ENCODE measurements at places on chromosomes 5 and 9. TPM values are rescaled to one million over a fixed set of nuclear protein-coding genes. Genes with fewer than 3 reads are reported as not detected.
A peak's percentile ranks its signal among the peaks of the same experiment; 100 is the strongest.

Gene COL5A1
- total RNA-seq, result not detected

Gene SHROOM1
- 2.5 TPM for total RNA-seq

DNA sequence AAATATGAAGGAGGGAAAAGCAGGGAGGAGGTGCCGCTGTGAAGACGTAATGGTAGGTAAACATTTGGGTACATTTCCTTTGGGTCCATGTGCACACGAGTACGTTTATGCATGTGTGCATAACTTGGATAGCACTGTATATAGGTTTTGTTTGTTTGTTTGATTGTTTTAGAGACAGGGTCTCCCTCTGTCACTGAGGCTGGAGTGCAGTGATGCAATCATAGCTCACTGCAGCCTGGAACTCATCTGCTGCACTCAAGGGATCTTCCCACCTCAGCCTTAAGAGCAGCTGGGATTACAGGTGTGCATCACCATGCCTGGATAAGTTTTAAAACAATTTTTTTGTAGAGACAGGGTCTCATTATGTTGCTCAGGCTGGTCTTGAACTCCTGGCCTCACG is 94.0 kb downstream of the THBS4 start:
- peaks cover 18% of the 10 kb centered on the region for H3K4me1 ChIP-seq
- H3K4me3 ChIP-seq, result no peak overlapping the region
- no peaks in the 10 kb centered on the region for H3K36me3 ChIP-seq
- no peak overlapping the region for H3K27ac ChIP-seq

DNA sequence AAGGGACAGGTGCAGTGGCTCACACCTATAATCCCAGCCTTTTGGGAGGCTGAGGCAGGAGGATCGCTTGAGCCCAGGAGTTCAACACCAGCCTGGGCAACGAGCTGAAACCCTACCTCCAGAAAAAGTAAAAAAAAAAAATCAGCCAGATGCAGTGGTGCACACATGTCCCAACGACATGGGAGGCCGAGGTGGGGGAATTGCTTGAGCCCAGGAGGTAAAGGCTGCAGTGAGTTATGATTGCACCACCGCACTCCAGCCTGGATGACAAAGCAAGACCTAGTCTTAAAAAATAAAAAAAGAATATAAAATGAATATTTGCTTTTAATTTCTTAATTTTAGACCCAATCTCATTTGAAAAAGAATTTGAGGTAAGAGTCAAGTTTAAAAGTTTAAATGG is 143.5 kb downstream of the LPAR1 start:
- H3K27me3 ChIP-seq, result no peaks in the 10 kb centered on the region
- no peak overlapping the region for H3K4me3 ChIP-seq
- H3K27ac ChIP-seq, result no peak overlapping the region
- no peaks in the 10 kb centered on the region for H3K36me3 ChIP-seq
- DNase-seq, result no peak
- H3K4me1 ChIP-seq, result no peaks in the 10 kb centered on the region

Gene WHRN
- total RNA-seq, result 95.7 TPM

DNA sequence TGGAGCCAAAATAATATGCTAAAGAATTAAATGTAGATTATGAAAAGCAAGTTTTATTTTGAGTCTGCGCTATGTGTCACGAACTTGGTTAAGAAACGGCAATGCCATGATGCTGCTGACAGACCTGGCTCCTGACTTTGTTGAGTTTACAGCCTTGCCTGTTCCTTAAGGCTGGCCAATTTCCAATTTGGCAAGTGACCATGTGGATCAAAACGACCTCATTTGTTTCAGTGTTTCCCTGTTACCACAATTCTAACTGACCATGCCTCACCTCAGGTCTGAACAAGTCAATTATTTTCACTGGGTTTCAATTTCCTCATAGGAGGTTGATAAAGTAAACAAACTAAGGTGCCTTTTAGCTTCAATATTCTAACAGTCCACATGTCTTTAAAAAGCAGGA is 461.4 kb downstream of the ZNF608 start:
- H3K4me1 ChIP-seq, result no peaks in the 10 kb centered on the region
- no peak overlapping the region for H3K4me3 ChIP-seq
- H3K27ac ChIP-seq, result no peak overlapping the region
- H3K36me3 ChIP-seq, result no peaks in the 10 kb centered on the region

- no peak overlapping the region for H3K4me3 ChIP-seq
- peaks cover 4% of the 10 kb centered on the region for H3K36me3 ChIP-seq
- no peaks in the 10 kb centered on the region for H3K27me3 ChIP-seq
- DNase-seq, result no peak
- H3K27ac ChIP-seq, result no peak overlapping the region
Observed at GRCh38 chr5:109704282-109704952, 14.7 kb downstream of the MAN2A1 start.

- DNase-seq, result no peak
- H3K4me1 ChIP-seq, result no peaks in the 10 kb centered on the region
- H3K36me3 ChIP-seq, result no peaks in the 10 kb centered on the region
Observed at GRCh38 chr5:99973779-99974178, 561.4 kb upstream of the FAM174A start.

DNA sequence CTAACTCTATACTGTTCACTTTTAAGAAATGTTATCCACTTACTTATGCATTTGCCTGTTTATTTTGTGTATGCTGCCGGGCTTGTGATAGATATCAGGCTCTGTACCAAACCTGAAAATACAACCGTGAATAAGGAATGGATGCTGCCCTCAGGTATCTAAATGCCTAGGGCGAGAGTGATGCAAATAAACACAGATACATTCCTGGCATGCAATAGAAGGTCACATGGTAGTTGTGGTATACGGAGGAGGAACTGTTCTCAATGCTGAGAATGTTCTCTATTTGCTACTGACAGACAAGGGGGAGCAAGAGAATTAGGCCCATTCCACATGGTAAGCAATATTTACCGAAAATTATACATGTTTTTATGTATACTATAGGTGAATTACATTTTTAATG is 227.8 kb downstream of the ICE1 start:
- H3K4me3 ChIP-seq, result no peak overlapping the region
- H3K4me1 ChIP-seq, result no peaks in the 10 kb centered on the region
- no peak overlapping the region for H3K27ac ChIP-seq
- no peaks in the 10 kb centered on the region for H3K36me3 ChIP-seq
- DNase-seq, result no peak

DNA sequence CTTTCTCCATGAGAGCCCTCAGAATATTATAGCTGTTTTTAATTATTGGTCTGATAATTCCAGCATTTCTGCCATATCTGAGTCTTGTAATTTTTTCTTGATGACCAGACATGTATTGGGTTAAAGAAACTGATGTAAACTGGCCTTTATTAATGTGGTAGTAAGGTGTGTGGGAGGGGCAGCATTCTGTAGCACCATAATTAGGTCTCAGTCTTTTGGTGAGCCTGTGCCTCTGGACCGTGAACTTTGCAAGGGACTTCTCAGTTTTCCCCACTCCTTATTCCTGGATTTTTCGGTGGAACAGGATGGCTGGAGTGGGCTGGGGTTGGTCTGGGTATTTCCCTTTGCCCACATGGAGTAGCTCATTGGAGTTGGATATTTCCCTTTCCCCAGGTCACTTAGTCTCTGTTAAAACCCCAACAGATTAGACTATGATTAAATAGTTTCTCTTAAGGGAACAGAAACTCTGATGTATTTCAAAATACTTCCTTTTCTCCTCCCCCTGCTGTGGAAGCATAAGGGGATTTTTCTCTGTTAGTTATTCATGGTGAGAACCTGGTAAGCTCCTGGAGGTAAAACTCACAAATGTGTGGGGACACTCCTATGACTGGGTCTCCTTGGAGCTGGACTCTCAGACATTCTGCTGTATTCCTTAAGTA is 52.4 kb downstream of the FSD1L start:
- H3K36me3 ChIP-seq, result no peaks in the 10 kb centered on the region
- peaks cover 14% of the 10 kb centered on the region for H3K4me1 ChIP-seq
- peak; percentile 60 for DNase-seq
- no peak overlapping the region for H3K4me3 ChIP-seq

Gene ZNF454
- total RNA-seq, result 0.22 TPM

Gene FRRS1L
- not detected for total RNA-seq

- peak overlapping the region; percentile 97 for H3K27ac ChIP-seq
- DNase-seq, result no peak
- peaks cover 19% of the 10 kb centered on the region for H3K4me1 ChIP-seq
- no peaks in the 10 kb centered on the region for H3K27me3 ChIP-seq
- no peaks in the 10 kb centered on the region for H3K36me3 ChIP-seq
Observed at GRCh38 chr9:27572061-27572460, 1.2 kb downstream of the C9orf72 start.

- no peaks in the 10 kb centered on the region for H3K27me3 ChIP-seq
- no peak for DNase-seq
- H3K27ac ChIP-seq, result no peak overlapping the region
Observed at GRCh38 chr9:2180704-2181103, 165.6 kb downstream of the SMARCA2 start.

Data from B cell (primary cell).